ENCODE measurements at places on chromosomes 6 and 20. TPM values are rescaled to one million over a fixed set of nuclear protein-coding genes. Genes with fewer than 3 reads are reported as not detected.

SAMHD1 gene
- 275 TPM for total RNA-seq

DNA sequence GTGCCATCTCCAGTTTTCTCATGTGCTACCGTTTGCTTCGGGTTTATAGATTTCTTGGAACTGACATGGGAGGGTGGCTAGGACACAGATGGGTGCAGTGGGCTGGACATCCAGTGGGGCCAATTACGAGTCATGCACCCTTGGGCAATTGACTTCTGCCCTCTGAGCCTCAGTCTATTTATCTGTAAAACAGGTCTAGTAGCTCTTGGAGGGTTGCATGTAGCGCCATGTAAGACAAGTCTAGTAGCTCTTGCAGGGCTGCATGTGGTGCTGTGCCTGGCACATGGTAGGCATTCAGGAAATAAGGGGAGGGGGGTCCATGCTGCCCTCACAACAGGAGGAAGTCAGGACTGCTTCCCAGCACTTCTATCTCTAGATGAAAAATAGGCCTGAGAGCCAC is 15.3 kb downstream of the PMEPA1 start:
- no peak for DNase-seq

- no peak for DNase-seq
Measured at GRCh38 chr6:39419607-39420006, 97.1 kb upstream of the KCNK16 start.

- no peak for DNase-seq
Measured at GRCh38 chr20:41478026-41478425, 111.4 kb upstream of the EMILIN3 start.

DNA sequence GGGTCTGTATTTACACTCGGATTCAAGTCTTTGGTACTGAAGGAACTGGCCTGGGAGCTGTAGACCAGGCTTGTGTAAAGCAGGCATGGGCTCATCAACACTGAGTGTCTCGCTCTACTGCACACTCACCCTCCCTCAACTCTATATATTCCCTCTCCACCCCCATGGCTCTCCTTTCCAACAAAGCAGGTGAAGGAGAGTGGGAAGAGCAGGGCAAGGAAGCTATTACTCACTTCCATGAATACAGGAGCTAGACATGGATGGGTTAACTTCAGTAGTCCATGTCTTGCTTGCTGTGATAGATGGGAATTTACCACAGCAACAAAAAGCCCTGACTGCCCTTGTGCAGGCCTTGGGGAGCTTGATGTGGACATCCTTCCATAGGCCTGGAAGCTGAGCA is 20.7 kb upstream of the SLC2A12 start:
- DNase-seq, result no peak

GRCh38 chr20:51541189-51542032 is 1.1 kb downstream of the NFATC2 start:
- peak; percentile 71 for DNase-seq

GRCh38 chr20:45058168-45058850 is 42.6 kb downstream of the KCNS1 start:
- DNase-seq, result no peak
